ENCODE measurements at places on chromosomes 3 and 15. TPM values are rescaled to one million over a fixed set of nuclear protein-coding genes. Genes with fewer than 3 reads are reported as not detected.
A peak's percentile ranks its signal among the peaks of the same experiment; 100 is the strongest.

DNA sequence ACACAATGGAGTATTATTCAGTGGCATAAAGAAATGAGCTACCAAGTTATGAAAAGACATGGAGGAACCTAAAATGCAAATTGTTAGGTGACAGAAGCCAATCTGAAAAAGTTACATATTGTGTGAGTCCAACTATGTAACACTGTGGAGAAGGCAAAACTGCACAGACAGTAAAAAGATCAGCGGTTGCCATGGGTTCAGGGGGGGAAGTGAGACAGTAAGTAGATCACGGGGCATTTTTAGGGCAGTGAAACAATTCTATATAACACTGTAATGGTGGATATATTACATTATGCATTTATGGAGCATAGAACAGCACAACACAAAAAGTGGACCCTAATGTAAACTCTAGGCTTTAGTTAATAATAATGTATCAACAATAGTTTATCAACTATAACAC lies 17.6 kb downstream of the CBLB start:
- DNase-seq = no peak

GRCh38 chr3:4813909-4814304 lies 165.3 kb upstream of the BHLHE40 start:
- peak; percentile 45 for DNase-seq

GRCh38 chr3:75300606-75301005 lies 363.5 kb upstream of the FRG2C start:
- no peak for DNase-seq

DNA sequence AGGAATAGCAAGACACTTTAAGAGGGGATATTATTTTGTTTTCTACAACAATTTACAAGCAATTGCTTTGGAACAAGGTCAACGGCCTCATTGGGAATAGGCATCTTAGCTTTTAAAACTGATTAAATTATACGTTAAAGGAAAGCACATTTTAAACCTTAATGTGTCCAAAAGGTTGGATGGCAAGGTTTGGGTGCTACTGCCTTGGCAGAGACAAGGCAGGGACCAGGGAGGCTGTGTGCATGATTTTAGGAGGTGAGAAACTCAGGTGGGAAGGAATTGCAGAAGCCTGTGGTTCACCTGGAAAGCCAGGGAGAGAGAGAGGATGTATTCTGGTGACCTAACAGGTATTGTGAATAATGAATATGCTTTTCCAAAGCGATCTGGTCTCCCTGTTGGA lies 54.3 kb downstream of the TGFBR2 start:
- DNase-seq = no peak

- DNase-seq = no peak
Observed at GRCh38 chr3:63064209-63064755, 189.1 kb upstream of the CADPS start.

DNA sequence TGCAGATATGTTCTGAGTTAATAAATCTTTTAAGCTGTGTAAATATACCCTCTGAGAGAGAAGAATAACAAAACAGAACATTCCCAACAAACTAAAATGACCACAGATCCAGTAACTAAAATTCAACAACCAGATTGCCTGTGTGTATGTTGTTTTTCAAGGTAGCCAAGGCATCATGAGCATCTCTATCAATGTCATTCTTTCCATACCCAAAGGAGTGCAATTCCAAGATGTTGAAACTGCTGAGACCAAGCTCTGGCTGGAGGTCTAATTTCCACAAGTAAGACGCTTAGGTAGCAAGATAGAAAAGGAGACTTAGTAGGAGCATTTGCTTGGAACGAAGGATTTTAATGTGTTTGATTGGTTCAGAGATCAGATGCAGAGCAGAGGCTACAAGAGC lies 276.3 kb downstream of the RBMS3 start:
- no peak for DNase-seq

- DNase-seq = no peak
Observed at GRCh38 chr3:117063930-117064329, 354.4 kb downstream of the TUSC7 start.

DNA sequence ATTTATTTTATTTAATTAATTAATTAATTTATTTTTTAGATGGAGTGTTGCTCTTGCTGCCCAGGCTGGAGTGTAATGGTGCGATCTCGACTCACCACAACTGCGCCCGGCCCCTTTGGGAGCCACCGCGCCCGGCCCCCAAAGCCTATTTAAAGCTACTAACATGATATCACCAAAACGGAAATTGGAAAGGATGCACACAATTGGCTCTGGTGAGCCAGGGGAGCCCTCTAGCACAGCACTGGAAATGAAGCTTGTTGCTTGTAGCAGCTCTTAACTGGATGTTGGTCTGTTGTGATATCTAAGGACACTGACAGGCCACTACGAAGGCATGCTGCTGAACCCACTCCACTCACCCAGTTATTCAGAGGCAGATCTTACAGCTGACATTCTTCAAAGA lies 104.5 kb downstream of the IGF2BP2 start:
- peak; percentile 76 for DNase-seq

DNA sequence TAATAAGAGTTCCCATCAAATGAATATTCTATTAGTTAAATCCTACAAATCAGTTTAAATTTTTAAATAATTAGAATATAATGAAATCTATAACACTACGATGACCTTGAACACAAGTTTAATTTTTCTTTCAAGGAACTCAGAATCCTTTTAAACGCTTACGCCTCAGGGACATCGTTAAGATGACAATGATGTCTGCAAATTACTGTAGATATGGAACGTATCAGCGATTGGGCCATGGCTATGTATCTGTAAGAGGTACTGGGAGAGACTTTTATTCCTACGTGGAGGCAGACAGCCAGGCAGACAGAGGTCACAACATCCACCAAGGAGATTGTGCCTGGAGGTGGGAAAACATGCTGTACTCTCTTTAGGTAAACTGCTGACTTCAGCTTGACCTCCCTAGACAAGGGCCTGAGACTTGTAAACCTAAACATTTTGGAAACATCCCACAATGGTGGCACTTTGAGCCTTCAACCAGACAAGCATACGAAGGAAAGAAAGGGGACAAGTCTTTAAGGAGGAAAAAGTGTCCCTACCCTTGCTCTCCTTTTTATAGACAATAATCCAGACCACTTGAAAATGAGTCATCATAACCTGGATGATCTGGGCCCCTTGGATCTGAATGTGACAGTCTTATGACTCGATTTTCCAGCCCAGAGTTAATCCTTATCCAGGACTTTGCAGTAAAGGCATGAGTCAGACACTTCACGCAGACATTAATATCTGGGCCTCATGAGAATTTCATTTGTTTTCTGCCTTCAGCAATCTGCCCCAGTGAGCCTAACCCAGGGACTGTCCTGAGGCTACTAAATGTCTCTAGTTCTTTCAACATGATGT lies 6.8 kb upstream of the LDHAL6B start:
- DNase-seq = peak; percentile 63

DNA sequence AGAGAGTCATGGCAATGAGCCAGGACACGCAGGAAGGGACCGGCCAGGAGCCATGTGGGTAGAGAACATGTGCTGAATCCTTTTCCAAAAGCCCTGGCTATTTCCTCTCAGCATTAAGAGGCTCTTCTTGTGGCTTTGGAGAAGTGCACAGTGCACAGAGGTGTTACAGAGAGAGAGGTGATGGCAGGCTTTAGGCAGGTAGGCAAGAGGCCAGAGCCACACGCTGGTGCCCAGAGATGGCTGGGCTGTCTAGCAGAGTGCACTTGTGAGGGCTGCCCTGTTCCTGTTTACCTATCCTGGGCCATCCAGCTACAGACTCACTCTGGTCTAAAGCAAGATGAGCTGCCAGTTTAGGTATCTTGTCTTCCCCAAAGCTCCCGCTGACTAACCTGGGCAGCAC lies 402.6 kb downstream of the OCA2 start:
- DNase-seq = no peak

DNA sequence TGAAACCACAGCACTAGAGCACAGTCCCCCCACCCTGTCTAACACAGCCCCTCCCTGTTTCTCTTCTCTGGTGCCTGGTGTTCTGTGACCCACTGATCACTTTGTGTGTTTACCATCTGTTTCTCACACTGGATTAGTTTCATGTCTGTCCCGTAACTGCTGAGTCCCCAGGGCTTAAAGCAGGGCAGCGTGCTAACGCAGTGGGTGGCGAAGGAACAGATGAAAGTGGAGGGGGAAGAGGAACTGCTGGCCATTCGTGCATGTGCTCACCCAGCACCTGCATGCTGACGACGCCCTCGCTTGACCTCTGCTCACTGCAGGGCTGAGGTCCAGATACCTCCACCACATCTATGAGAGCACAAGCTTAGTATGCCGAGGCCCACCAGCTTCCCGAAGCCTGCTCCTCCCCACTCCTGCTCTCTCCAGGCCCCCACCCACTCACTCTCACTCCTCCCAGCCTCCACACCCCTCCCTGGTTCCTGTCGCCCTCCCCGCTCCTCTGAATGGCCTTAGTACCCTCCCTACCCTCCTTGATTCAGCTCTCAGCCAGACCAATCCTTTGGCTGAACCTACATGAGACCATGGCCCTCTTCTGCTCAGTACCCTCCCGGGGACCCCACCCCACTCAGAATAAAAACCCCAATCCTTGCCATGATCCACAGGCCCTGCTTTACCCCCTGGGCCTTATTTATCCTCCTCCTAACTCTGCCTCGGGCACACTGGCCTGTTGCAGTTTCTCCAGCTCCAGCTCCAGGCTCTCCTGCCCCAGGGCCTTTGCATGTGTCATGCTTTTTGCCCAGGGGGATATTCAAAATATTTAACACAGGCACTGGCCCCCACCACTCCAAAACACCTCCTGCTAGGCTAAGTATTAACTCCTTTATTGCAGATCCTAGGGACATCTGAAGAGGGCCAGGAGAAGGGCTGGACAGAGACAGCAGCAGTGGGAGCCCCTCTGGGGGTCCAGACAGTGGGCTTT lies 15.1 kb upstream of the IQSEC1 start:
- no peak for DNase-seq

DNA sequence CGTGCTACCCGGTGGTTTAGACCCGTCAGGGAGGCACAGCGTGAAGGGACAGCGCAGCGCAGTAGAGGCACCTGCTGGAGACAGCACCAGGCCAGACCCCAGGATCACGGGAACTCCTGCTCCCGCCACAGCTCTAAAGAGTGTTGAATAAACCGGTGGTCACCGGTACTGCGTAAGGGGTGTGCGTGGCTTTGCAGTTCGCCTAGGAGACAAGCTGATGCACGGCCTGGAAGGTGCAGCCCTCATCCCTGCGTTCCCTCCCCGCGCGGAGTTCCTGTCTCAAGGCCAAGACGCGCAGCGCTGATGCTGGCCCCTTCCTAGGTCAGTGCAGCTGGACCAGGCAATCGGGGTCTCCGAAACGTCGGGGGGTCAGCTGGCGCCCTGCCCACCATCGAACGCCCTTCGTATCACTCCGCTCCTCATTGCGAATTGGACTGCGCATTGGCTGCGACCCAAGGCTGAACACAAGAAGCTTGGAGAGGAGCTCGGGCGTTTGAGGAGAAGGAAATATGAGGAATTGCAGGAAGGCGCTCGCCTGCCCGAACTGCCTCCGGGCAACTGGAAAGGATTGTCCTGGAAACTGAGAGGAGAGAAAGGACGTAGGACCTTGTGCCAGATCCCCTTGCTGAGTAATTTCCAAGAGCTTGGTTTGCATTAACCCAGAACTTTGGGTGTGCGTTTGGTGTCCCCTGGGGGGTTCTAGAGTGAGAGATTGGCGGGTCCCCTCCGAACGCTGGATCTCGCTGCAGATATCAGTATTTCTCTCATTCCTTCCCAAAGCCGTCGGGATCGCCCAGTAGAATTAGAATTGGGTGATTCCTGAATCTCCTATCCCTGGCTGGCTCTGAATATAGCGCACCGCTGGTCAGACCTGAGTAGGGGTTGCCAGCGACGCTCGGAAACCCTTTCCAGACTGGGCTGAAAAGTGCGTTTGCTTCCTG lies 2.3 kb upstream of the SOX14 start:
- no peak for DNase-seq

DNA sequence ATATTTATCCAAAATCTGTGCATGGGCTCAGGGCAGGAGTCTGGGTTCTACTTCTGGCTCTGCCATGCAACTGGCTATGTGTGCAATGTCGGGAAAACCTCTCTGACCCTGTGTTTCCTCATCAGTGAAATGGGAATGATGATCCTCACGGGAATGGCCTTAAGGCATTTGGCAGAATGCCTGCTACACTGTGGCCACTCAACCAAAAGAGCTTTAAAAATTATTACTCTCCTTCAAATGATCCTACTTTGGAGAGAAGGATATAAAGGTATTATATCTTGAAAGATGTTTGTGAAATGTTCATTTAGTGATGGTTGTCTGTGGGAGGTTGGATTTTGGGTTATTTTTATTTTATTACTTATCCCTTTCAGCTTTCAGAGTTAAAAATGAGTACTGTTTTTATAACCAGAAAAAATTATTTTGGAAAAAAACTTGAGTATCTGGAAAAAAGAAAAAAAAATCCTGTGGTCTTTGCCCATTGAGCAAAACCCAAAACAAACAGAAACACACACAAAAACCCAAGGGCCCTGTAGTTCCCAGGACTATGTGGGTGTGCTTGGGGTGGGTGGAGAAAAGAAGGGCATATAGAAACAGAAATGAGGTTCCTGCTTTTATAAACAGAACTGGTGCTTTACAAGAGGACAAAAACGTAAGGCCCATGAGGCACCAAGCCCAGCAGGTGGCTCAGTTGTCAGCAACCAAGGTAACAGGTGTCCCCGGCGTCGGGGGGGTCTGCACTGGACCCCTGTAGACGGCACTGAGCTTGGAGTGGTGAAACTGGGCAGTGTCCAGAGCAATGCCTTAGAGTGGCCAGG lies 22.0 kb downstream of the RGMA start:
- DNase-seq = no peak

GRCh38 chr3:179179979-179180759 lies 32.0 kb downstream of the PIK3CA start:
- peak; percentile 30 for DNase-seq

GRCh38 chr3:30702828-30703397 lies 96.5 kb downstream of the TGFBR2 start:
- peak; percentile 64 for DNase-seq

DNA sequence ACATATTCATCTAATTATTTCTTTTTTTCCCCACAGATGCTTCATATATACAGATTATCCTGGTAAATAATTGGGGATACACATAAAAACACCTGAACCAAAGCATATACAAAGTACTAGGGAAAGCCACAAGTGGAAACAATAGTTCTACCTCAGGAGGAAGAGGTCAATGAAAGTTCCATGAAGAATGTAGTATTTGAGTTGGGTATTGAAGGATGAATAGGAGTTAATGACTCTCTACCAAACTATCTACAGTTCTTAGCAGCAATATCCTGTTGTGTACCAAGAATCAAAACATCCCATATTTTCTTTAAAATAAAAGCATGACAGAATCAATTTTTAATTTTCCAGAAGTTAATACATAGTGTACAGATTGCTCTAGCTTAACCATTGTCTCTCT lies 78.9 kb downstream of the STAC start:
- DNase-seq = no peak

GRCh38 chr15:49471733-49472132 lies 48.7 kb downstream of the FGF7 start:
- no peak for DNase-seq

The ILDR1 gene
- total RNA-seq = not detected

The APOD gene
- total RNA-seq = 27.1 TPM

The SLC12A8 gene
- total RNA-seq = 0.70 TPM

The FAM43A gene
- total RNA-seq = 313 TPM

The ARHGAP31 gene
- 64.1 TPM for total RNA-seq

The GCSAM gene
- not detected for total RNA-seq

The P4HTM gene
- total RNA-seq = 12.1 TPM

The SV2B gene
- 2.6 TPM for total RNA-seq
